Hindlimb muscle (tissue), 1 donor: ENCODE measurements at places on chromosomes 1 and 21. TPM values are rescaled to one million over a fixed set of nuclear protein-coding genes. Genes with fewer than 3 reads are reported as not detected.

FAM72D gene
- polyA plus RNA-seq, result 2.8 TPM

ZNF593OS gene
- polyA plus RNA-seq, result 2.3 TPM

SPATA21 gene
- polyA plus RNA-seq, result 0.30 TPM

LIPI gene
- polyA plus RNA-seq, result 0.12 TPM

MPL gene
- 0.41 TPM for polyA plus RNA-seq

LAMC1 gene
- polyA plus RNA-seq, result 293 TPM

AGMAT gene
- 3.4 TPM for polyA plus RNA-seq
